Aorta (tissue), 5 donors: ENCODE measurements at places on chromosomes 7 and 10. TPM values are rescaled to one million over a fixed set of nuclear protein-coding genes. Genes with fewer than 3 reads are reported as not detected.

Gene PALD1
- 10.7 TPM for total RNA-seq

- no peak overlapping the region for H3K4me3 ChIP-seq
- H3K27ac ChIP-seq, result no peak overlapping the region
- H3K36me3 ChIP-seq, result no peaks in the 10 kb centered on the region
- H3K4me1 ChIP-seq, result no peaks in the 10 kb centered on the region
- no peaks in the 10 kb centered on the region for H3K27me3 ChIP-seq
Observed at GRCh38 chr10:1648648-1649047, 88.7 kb downstream of the ADARB2 start.

DNA sequence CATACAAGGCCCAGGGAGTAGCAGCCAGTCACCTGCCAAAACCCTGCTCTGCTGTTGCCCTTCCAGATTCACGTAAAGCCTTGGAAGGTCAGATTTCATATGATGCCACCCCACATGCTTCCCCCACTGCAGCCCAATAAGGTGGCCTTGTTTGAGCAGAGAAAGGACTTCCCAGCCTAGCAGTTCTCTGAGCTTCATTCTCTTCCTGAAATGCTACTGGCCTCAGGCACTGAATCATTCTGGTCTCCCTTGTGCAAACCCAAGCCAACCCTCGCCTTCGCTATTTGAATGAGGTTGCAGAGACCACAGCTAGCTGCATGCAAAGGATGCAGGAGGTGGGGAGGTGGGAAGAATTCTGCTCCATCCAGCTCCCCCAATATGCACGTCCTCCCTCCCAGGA lies 60.3 kb upstream of the PLXNA4 start:
- no peaks in the 10 kb centered on the region for H3K27me3 ChIP-seq
- H3K36me3 ChIP-seq, result no peaks in the 10 kb centered on the region
- no peak overlapping the region for H3K4me3 ChIP-seq
- DNase-seq, result no peak
- no peaks in the 10 kb centered on the region for H3K4me1 ChIP-seq
- H3K27ac ChIP-seq, result no peak overlapping the region

Gene FAM25C
- not detected for total RNA-seq

DNA sequence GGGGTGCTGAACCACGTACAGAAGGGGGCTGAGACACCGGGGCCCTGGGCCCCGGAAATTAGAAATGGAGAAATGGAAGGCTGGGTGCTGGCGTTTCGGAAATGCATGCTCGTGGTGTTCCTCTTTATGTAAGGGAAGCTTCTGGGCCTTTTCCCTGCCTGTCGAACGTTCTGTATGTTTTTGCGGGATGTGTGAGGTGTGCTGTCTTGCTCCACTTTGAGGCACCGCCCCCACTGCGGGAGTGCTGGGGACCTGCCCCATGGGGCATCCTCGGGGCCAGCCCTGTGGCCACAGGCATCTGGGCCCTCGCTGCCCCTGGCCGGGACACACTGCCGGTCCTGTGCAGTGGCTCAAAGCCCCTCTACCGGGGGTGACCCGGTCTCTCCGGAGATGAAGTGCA lies 1.7 kb upstream of the VENTX start:
- H3K4me3 ChIP-seq, result no peak overlapping the region
- no peaks in the 10 kb centered on the region for H3K27me3 ChIP-seq

- DNase-seq, result no peak
- H3K27me3 ChIP-seq, result no peaks in the 10 kb centered on the region
- H3K4me1 ChIP-seq, result no peaks in the 10 kb centered on the region
Observed at GRCh38 chr7:2631946-2632732, at the start of gene TTYH3. Gene TTYH3, plus strand, starts transcription at chr7:2631986. Its CDS starts 170 bp downstream, at chr7:2632156.

DNA sequence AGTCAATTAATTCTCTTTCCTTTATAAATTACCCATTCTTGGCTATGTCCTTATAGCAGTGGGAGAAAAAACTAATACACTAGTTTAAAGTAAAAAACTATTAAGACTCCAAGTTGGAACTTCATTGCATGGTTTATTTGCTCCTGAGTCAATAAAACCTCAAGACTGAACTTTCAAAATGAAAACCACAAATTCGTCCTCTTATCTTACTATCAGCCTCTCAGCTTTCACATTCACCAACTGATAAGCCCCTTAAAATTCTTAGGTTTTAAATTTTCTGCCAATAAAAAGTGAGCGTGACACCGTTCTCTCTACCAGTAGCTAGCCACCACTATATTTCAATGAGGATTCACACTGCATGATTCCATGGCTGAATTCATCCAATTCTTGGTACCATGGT lies 346.4 kb upstream of the NPSR1 start:
- H3K27ac ChIP-seq, result no peak overlapping the region
- H3K4me1 ChIP-seq, result no peaks in the 10 kb centered on the region
- H3K36me3 ChIP-seq, result no peaks in the 10 kb centered on the region
- H3K4me3 ChIP-seq, result no peak overlapping the region
- H3K27me3 ChIP-seq, result no peaks in the 10 kb centered on the region

Gene HECTD2
- 23.4 TPM for total RNA-seq

DNA sequence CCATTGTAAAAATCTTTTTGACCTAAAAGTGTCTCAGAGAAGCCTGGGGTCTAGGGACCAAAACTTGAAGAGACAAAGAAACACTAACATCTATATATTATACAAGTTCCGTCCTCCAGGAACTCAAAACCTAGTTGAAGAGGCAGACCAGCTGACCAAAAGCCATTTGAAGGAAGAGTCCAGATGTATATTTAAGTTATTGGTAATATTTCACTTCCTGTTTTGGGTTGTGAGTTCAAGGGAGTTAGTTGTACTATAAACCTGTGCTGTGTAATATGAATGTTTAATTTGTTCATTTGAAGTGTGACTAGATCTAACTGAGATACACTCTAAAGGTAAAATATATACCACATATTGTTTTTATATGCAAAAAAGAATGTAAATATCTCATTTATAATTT lies 45.0 kb downstream of the CDK1 start:
- H3K4me1 ChIP-seq, result no peaks in the 10 kb centered on the region
- H3K36me3 ChIP-seq, result no peaks in the 10 kb centered on the region
- no peaks in the 10 kb centered on the region for H3K27me3 ChIP-seq
- no peak for DNase-seq
- H3K27ac ChIP-seq, result no peak overlapping the region
- no peak overlapping the region for H3K4me3 ChIP-seq

DNA sequence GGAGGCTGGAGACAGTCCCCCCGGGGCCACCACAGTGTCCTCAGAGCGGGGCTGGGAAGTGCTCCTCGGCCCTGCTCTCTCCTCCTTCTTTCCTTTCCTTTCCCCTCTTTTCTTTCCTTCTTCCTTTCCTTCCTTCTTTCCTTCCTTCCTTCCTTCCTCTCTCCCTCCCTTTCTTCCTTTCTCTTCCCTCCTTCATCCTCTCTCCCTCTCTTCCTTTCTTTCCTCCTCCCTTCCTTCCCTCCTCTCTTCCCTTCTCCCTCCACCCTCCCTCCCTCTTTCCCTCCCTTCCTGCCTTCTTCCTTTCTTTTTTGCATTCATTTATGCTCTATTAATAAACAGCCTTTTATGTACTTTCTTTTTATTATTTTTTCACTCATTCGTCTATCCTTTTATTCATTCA lies 127.1 kb upstream of the TCERG1L start:
- no peak overlapping the region for H3K4me3 ChIP-seq
- H3K36me3 ChIP-seq, result no peaks in the 10 kb centered on the region
- no peak overlapping the region for H3K27ac ChIP-seq

DNA sequence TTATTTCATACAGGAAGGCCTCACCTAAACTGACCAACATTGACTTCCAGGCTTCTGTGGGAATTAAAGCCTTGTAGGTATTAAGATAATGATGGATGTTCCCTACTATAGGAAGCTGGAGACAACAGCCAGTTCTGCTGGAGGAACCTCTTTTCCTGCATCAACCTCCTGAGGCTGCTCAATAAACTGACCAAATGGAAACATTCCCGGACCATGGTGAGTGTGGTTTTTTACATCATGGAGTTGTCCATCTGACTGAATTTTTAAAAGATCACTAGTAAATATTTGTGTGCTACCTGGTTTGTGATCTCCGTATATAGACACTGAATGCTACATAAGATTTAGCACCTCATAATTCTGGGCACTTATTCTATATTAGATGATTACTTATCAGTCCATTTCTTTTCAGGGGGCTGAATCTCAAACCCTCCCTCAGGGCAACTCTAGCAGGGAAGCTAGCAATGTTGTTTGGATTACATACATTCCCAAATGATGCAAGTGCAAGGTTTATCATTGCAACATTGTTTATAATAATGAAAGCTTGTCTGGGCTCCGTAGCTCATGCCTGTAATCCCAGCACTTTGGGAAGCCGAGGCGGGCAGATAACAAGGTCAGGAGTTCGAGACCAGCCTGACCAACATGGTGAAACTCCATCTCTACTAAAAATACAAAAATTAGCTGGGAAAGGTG lies 21.5 kb upstream of the SMKR1 start:
- DNase-seq, result no peak
- H3K27ac ChIP-seq, result no peak overlapping the region
- H3K4me1 ChIP-seq, result no peaks in the 10 kb centered on the region
- no peaks in the 10 kb centered on the region for H3K36me3 ChIP-seq
- H3K27me3 ChIP-seq, result no peaks in the 10 kb centered on the region

GRCh38 chr10:24425151-24425550 lies 216.2 kb downstream of the KIAA1217 start:
- DNase-seq, result no peak
- H3K27me3 ChIP-seq, result no peaks in the 10 kb centered on the region
- no peak overlapping the region for H3K27ac ChIP-seq

Gene C10orf90
- not detected for total RNA-seq

GRCh38 chr10:10657139-10657760 lies 360.4 kb upstream of the CELF2 start:
- no peak overlapping the region for H3K4me3 ChIP-seq
- H3K36me3 ChIP-seq, result no peaks in the 10 kb centered on the region
- no peaks in the 10 kb centered on the region for H3K4me1 ChIP-seq
- H3K27ac ChIP-seq, result no peak overlapping the region
